ENCODE measurements at places on chromosomes 7 and 10.

- no peak for DNase-seq
These were observed 338.5 kb downstream of the SEMA3D start for GRCh38 chr7:84848219-84848973.

DNA sequence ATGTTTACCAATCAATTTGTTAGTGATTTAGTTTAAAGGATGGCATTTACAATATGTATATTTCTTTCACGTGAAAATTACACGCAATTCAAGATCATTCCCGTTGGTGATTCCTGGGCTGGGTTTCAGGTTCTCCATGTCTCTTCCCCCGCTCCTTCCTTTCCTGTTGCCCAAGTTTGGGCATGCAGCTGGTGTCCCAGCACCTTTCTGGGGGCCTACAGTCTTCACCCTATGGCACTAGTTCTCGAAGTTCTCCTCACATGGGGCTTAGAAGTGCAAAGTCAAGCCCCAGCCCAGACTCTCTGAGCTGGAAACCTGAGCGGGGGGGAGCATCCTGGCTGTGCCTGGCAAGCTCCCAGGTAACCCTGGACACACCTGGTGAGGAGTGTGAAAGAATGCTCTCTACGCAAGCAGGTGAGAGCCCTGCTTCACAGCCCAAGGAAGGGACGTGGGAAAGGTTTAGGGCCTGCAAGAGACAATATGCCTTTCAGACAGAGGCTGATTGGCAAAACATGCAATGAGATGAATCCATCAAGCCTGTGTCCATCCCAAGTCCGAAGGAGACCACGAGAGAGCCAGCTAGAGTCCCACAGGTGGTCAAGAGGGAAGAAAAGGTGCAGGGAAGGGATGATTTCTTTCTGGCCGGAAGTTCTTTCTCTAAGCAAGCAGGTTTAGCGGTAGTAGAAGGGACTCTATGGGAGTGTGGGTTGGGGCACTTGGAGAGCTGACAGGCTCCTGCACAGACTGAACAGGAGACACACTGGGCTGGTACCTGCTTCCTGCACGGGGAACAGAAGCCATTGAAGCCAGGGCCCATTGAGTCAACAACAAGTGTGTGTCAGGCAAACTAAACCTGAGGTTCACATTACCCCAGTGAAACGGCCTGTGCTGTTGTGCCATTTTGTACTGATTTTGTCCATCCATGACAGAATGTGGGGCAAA lies 131.1 kb downstream of the ADARB2 start:
- no peak for DNase-seq

- DNase-seq: no peak
These were observed 9.2 kb downstream of the CPSF4 start for GRCh38 chr7:99447943-99448342.

GRCh38 chr7:147912946-147913638 lies 677.5 kb upstream of the C7orf33 start:
- DNase-seq: no peak

DNA sequence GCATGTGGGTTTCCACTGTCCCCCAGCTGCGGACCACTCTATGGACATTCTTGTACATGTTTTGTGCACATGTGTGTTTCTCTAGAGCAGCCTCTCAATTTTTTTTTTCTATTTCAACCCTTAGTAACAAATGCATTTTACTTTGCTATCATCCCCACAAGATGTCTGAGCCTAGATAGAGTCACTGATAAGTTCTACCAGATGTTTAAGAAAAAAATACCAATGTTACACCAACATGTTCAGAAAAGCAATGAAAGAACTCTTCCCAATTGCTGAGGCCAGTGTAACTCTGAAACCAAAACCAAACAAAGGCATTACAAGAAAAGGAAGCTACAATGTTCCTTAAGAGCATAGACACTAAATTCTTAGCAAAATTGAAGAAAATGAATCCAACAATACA lies 218.5 kb downstream of the CXCL12 start:
- no peak for DNase-seq

- no peak for DNase-seq
These were observed 22.7 kb downstream of the JAZF1 start for GRCh38 chr7:28157831-28158416.

DNA sequence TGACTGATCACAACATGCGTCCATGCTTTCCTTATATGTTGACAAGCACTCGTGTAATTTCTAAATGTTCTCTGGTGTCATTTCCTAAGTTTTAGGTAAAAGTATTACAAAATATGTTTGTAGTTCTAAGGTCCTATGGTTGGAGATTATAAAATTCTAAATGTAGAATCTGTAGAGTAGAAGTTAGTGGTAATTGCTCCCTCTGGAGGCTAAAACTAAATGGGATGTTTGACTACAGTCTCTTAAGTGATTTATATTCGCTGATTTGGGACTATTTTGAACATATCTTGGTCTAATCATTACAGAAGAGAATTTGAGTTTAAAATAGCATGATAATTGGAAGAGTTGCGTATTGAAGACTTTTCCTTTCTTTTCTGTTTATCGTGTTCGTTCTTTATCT lies 74.1 kb downstream of the ZMYND11 start:
- DNase-seq: no peak

DNA sequence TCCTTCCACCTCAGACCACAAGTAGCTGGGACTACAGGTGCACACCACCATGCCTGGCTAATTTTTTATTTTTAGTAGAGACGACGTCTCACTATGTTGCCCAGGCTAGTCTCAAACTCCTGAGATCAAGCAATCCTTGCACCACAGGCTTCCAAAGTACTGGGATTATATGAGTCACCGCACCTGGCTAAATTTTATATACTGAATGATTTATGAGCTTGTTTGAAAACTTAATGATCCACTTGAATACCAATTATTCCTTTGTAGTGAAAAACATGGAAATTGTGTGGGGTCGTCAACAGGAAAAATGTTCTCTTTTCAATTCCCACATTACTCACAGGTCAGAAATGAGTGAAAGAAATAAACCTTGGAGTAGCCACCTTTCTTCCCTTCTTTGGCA lies 31.3 kb downstream of the RAPGEF5 start:
- no peak for DNase-seq

- DNase-seq: no peak
These were observed 15.0 kb downstream of the SNX8 start for GRCh38 chr7:2299131-2299829.

DNA sequence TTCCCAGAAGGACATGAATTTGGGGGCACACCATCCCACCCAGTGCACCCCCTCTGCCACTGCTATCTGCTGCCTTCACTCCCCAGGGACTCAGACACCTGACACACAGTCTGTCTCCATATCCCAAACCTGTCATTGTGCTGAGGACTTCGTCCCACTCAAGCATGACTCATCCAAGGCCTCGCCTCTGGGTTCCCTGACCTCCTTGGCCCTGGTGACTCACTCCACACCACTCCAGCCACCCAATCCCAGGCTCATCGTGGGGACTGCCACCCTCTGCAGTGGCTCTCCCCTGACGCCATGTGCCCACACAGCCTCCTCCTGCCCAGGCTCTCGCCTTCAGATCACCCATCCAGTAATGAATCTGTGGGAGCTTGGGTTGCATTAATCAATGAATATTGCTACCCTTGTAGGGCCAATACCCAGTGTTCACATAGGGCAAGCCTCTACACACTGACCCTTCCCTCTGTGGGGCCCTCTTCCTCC lies 6.6 kb upstream of the INSIG1 start:
- DNase-seq: no peak

DNA sequence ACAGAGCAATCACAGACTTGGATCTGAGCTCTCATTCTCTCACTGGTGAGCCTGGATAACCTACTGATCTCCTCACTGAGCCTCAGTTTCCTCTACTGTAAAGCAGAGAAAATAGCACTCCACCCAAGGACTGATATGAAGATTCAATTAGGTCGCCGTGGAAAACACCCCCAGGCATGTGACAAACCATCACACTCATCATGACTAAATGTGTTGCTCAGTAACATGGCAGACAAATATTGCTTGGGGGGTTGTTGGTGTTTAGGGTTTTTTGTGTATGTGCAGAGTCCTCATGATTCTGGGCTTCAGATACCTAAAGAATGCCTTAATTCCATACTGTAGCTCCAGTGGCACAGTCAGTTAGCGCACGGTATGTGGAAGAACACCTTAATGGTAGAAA lies 122.1 kb upstream of the TCF7L2 start:
- no peak for DNase-seq

DNA sequence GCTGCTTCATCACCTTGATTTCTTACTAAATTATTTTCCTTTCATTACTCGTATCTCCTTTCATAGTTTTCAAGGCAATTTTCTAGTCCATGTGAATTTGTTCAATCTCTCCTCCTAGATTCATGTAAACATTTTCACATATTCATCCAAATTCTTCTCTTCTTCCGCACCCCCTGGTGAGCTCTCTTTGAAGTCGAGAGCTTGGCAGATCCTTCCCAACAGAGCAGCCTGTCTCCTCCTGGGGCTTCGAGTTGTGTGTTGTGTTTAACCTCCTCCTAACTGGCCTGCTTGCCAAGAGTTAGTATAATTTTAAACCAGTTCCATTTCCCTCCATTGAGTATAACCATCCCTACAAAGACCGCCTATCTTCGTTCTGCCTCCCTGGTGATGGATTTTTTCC lies 272.4 kb upstream of the CELF2 start:
- DNase-seq: no peak

- DNase-seq: no peak
These were observed 224.9 kb upstream of the TMEM229A start for GRCh38 chr7:124257638-124258308.

DNA sequence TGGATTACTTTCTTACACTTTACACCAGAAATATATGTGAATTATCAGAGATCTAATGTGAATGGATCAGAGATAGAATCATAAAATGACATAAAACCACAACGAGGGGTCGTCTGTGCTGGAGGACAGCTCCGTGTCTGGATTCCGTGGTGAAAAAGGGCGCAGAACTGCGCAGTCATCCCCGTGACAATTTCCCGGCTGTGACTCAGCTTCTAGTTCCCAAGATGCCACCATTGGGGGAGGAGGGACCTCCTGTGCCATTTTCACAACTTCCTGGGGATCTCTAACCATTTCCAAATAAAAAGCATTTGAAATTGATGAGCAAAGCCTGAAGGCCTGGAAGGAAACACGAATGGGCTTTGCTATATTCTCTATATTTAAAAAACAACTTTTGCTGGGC lies 72.1 kb downstream of the PDGFA start:
- no peak for DNase-seq

- no peak for DNase-seq
These were observed 38.1 kb upstream of the PIK3AP1 start for GRCh38 chr10:96758423-96758822.

DNA sequence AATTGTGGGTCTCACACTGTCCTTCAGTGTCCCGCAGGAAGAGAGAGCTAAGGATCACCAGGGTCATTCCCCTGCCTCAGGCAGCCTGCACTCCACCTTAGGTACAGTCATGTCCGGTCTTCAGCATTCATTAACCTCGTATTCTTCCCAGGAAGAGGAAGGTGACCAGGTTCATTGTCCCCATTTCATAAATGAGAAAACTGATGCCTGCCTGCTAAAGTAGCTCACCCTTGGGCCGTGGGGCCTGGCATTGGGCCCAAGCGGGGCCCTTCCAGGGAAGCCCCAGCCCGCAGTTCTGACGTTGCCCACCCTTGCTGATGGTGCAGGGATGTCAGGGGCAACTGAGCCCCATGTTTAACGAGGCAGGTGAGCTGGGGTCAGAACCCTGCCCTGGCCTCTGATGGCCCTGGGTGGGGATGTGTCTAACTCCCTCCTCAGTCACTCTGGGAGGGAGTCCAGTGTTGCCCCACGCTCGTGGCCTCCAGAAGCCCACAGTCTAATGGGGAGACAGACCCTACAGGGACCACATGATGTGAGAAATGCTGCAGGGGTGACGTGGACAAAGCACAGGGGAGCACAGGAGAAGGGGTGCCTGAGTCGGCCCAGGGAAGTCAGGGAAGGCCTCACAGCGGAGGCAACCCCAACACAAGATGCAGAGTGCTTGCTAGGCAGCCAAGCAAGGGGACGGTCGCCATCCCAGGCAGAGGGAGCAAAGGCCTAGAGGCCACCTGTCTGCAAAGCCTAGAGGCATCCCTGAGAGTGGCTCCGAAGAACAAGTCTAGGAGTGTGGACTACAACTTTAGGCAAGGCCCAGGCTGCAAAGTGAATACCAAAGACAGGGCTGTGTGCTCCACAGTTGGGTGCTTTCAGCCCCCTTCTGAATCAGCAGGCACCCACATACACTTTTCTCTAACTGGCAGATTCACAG lies 25.1 kb downstream of the DDIT4 start:
- DNase-seq: no peak

- DNase-seq: no peak
These were observed 104.6 kb upstream of the TNRC18 start for GRCh38 chr7:5528071-5528814.

- no peak for DNase-seq
These were observed 89.1 kb upstream of the HABP2 start for GRCh38 chr10:113463777-113464176.

- DNase-seq: no peak
These were observed 93.6 kb upstream of the INSIG1 start for GRCh38 chr7:155203882-155204691.

DNA sequence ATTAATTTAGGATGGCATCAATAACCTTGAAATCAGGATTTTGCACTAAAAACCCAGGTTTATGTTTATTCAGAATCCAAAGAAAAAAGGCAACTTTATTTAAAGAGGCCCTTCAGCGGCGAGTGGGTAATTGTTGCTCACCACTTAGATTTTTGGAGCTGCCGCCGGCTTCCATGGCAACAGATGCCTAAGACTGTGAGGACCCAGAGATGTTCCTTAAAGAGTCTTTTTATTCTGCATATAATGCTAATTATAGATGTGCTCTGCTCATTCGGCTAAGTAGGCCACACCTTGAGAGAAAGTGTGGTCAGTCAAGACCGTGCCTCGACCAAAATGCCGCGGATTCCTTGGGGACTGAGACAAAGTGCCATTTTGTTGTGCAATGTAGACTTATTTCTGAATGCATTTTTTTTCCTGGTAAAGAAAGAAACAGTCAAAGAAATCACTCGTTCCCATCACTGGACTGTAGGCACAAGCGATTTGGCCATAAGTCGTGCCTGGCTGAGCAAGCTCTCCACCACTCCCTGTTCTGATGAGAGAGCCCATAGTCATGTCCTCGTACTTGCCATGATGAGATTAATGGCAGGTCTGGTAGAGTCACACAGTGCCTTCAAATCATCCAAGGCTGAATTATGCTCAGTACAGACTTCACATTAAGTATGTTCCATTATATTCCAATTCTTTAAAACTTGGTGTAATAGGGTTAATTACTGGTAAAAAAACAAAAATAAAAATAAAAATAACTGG lies 21.4 kb upstream of the MGMT start:
- no peak for DNase-seq

- no peak for DNase-seq
These were observed 822 bp downstream of the SHOC2 start for GRCh38 chr10:110919971-110920881.

DNA sequence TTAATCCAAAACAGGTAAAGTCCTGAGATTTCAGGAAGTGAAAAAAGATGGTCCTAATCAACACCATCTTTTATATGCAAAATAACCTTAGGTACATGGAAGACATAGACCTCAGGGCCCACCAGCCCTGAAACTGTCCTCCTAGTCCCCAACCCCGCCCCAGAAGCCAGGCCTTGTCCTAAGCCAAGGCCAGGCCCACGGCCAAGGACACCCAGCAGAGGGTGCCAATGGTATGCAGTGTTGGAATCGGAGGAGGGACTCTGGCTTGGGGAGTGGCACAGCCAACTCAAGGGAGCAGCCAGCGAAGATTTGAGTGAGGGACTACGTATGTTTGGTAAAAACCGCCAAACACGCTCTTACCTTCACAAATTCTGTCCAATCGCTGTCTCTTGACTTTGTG lies 96.7 kb downstream of the ZRANB1 start:
- DNase-seq: no peak
